Osteocyte (in vitro differentiated cells): ENCODE measurements at places on chromosomes 5 and 9.

- DNase-seq, result no peak
Observed at GRCh38 chr9:14501366-14501765, 187.4 kb upstream of the NFIB start.

GRCh38 chr9:130337784-130338380 lies 72.3 kb downstream of the HMCN2 start:
- no peak for DNase-seq

- DNase-seq, result no peak
Observed at GRCh38 chr9:134066913-134067851, 644 bp downstream of the BRD3 start.

DNA sequence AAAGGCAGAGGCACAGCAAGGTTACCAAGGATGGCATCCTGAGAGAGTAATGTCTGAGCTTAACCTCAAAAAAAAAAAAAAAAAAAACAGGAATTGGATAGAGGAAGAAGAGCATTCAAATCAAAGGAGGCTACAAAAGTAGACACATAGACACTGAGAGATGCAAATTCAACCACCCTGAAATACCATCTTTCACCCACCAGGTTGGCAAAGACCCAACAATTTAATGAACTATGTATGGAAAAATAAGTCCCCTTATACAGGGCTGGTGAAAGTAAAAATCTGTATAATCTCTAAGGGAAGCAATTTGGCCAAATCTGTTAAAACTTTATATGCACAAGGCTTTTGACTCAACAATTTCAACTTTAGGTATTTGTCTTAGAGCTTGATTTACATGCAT lies 4.9 kb downstream of the NADK2 start:
- no peak for DNase-seq

- no peak for DNase-seq
Observed at GRCh38 chr5:116880150-116880549, 305.5 kb upstream of the SEMA6A start.

DNA sequence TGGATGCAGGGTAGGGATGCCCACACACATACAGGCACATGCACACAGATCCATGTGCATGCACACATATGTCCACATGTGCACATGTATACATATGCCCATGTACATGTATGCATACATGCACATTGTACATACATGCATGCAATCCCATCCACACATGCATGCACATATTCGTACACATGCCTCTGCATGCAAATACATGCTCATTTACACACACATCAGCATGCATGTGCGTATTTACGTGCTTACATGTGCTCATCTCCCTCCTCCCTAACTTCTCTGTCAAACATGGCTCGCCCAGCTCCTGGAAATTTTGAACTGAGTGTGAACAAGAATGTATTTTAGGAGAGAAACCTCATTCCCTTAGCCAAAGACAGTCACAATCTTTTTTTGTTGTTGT lies 6.2 kb downstream of the KCNT1 start:
- no peak for DNase-seq

DNA sequence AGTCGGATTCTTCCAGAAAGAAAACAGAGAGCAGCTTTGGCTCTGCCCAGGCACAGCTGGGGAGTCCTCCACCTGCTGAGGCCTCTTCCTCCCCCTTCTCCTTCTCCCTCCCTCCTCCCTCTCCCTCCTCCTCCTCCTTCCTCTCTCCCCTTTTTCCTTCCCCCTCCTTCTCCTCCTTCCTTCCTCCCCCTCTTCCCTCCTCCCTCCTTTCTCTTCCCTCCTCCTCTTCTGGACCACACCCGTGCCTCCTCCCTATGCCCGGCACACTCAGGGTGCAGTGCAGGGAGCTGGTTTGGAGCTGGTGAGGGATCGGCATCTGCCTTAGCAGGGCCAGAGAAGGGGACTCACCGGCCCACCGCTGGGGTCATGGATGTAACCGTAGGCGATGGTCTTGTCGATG lies 30.2 kb downstream of the DBH start:
- no peak for DNase-seq

DNA sequence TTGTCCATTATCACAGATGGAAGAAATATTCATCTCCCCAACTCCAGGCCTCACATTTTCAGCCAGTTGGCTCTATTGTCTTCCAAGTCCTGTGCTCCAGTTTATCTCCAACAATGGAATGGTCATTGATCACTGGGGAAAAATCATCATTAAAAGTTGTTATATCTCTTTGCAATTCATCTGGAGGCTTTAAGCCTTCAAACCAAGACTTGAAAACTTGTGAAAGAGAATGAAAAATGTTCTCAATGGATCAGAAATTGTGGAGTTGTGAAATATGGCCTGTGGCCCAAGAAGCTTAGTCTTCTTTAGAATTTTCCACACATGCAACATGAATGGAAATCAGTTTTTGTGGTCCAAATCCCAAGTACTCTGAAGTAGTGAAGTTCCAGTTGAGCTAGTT lies 569.6 kb downstream of the EBF1 start:
- no peak for DNase-seq

DNA sequence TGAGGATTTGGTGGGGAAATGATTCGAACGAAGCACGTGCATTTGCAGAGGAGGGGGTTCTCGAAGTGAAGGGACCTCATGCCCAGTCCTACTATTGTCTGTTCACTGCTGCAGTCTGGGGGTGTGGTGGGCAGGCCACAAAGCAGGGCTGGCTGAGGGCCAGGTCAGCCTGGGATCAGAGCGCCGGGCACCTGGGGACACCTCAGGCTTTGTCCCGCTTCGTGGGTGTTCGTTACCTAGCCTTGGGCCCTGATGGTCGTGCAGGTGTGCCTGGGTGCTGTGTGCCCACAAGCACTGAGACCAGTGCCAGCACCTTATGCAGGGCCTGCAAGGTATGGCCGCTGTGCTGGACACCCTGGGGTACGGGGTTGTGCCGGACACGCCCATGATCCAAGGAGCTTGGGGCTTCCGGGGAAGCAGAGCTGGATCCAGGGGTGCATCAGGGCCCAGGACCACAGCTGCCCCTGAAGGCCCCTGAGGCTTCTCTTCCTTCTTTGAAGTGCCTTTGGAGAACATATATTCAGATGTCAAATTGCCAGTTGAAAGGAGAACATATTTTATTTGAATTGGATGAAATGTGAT lies 80.6 kb downstream of the COL5A1 start:
- DNase-seq, result no peak

- peak; percentile 84 for DNase-seq
Observed at GRCh38 chr5:3596261-3596825, 711 bp downstream of the IRX1 start.

DNA sequence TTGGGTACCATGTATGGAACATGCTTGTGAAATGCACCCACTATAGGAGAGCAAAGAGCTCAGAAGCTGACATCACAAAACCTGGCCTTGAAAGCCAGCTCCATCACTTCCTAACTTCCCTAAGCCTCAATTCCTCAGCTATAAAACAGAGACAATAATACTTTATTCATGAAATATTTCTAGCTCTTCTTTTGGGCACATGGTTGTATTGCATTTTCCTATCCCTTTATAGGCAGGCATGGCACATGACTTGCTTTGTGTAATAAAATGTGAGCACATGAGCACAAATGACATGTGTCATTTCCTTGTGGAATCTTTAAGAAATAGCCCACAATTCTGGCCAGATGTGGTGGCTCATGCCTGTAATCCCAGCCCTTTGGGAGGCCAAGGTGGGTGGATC lies 18.5 kb downstream of the ZNF366 start:
- no peak for DNase-seq

GRCh38 chr9:23492126-23493002 lies 333.7 kb downstream of the ELAVL2 start:
- no peak for DNase-seq

DNA sequence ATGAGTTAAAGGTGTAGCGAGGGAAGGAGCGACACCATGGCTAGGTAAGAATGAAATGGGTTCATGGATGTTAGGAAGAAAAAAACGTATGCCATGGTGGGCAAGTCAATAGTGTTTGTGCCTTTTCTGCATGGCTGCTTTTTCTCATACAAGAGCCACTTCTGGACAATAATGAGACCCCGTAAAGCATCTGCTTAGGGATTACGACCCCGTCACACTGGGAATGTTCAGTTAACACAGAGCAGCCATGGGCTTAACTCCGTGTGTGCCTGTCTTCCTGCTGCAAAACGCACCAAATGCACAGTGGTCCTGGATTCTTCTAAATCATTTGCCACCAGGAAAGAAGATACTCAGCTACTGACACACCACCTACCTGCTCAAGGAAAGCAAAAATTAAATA lies 81.8 kb downstream of the NFIB start:
- DNase-seq, result no peak

GRCh38 chr5:145117285-145117684 lies 717.9 kb downstream of the PRELID2 start:
- DNase-seq, result no peak

GRCh38 chr5:80622756-80623155 lies 31.7 kb upstream of the MSH3 start:
- DNase-seq, result no peak

- no peak for DNase-seq
Observed at GRCh38 chr5:160867976-160868375, 16.0 kb upstream of the ATP10B start.

- no peak for DNase-seq
Observed at GRCh38 chr5:173595841-173596240, 20.6 kb downstream of the BOD1 start.

DNA sequence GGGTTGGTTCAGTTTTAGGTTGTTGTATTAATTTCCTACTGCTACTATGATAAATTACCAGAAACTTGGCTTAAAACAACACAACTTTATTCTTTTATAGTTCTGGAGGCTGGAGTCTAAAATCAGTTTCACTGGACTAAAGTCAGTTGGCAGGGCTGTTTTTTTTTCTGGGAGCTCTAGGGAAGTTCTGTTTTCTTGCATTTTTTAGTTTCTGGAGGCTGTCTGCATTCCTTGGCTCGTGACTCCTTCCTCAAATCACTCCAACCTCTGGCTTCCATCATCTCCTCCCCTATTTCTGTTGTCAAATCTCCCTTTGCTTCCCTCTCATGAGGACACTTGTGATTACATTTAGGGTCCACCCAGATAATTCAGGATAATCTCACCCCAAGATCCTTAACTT lies 51.3 kb upstream of the SUB1 start:
- DNase-seq, result no peak

GRCh38 chr9:6715755-6716643 lies 41.8 kb upstream of the KDM4C start:
- DNase-seq, result no peak

- DNase-seq, result peak; percentile 32
Observed at GRCh38 chr5:139019880-139020279, 144.7 kb upstream of the LRRTM2 start.

DNA sequence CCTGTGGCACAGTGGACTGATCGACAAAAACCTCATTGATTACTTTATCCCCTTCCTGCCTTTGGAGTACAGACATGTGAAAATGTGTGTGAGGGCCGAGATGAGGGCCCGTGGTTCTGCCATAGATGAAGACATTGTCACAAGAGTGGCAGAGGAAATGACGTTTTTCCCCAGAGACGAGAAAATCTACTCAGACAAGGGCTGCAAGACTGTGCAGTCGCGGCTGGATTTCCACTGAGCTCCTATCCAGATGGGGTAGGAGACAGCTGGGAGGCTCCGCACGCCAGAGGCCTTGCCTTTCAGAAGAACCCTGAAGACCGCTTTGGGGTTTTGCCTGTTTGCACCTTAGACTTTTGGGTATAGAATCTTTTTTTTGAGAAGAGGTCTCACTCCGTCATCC lies 6.4 kb downstream of the TOR1B start:
- no peak for DNase-seq

DNA sequence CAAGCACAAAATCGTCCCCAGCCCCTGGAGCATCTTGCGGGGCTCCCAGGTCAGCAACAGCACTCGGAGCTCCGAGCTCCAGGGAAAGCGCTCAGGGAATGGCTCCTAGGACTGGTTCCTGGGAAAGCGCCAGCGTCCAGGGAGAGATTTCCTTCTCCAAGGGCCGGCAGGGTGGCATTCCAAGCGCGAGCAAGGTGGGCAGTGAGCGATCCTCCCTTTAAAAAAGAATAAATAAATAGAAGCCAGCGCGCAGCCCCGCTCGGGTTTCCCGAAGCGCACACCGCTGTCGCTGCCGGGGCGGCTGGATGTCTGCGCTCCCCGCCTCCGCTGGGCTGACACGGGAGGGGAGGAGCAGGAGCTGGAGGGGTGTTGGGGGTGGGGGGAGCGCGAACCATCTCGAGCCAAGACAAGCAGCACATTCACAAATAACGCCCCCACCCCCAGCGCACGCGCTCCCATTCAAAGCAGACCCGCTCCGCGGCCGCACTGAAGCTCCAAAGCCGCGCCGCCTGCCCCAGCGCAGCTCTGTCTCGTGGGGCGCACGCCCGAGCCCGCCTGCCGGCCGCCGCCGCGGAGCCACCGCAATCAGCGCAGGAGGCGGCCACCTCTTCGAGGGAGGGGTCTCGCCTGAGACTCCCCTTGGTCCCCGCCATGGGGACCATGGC lies 327.4 kb downstream of the SH3GL2 start:
- no peak for DNase-seq

DNA sequence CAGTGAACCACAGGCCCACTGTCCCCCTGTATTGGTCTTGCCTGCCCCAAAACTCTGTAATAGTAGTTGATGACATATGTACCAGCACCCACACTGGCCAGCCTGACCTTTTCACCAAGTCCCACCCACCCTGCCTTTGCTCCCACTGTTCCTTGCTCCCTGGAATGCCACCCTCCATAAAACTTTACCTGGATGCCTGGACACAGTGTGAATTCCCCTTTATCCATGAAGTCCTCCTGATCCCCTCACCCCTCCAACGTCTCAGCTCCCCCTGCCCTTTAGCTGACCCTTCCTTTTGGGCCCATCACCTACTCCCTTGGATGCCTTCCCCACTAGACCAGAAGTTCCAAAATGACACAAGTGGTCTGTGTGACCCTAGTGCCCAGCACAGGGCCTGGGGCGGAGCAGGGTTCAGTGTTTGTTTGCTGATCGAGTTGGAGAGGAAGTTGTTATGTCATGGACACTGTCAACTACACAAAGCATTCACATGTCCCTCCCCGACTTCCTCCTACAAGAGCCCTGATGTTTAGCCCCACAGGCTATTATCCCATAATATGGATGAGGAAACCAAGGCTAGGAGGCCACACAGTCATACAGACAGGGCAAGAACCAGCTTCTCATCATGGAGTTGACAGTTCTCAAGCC lies 16.1 kb downstream of the AMBP start:
- DNase-seq, result no peak

DNA sequence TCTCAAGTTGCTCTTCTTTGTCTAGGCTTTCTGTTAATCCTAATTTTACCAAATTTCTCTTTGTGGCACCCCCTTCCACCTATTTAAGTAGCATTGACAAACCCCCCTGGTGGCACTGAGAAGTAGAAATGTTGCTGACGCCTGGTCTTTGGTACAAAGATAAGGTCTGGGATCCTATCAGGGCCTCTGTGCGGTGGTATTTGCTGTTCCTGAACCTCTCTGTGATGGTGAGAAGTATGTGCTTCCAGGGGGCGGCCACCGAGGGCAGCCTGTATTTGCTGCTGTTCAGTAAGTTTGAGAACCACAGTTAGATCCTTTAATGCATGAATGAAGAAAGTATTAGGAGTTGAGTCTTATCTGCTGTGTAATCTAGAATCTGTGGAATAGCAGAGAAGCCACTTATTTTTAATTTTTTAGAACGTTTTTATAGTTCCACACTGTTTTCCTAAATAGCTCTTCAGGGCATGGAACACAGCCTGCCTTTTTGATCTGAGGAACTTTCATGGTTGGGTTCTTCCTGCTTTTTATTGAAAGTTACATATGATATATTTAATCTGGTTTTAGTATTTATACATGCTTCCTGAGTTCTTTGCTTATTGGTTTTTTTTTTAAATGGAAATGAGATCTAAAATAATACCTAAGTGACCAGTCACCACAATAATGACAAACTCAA lies 124.2 kb downstream of the TRIO start:
- no peak for DNase-seq

GRCh38 chr5:73222173-73222572 lies 49.2 kb downstream of the TMEM174 start:
- DNase-seq, result no peak
